ENCODE measurements at places on chromosomes 16 and 17. TPM values are rescaled to one million over a fixed set of nuclear protein-coding genes. Genes with fewer than 3 reads are reported as not detected.
A peak's percentile ranks its signal among the peaks of the same experiment; 100 is the strongest.

- DNase-seq, result no peak
These were observed 10.1 kb downstream of the MPO start for GRCh38 chr17:58270476-58271215.

GRCh38 chr16:78619811-78620210 is 520.4 kb downstream of the WWOX start:
- DNase-seq, result no peak

GRCh38 chr16:50509521-50510341 is 38.5 kb upstream of the NKD1 start:
- peak; percentile 23 for DNase-seq

DNA sequence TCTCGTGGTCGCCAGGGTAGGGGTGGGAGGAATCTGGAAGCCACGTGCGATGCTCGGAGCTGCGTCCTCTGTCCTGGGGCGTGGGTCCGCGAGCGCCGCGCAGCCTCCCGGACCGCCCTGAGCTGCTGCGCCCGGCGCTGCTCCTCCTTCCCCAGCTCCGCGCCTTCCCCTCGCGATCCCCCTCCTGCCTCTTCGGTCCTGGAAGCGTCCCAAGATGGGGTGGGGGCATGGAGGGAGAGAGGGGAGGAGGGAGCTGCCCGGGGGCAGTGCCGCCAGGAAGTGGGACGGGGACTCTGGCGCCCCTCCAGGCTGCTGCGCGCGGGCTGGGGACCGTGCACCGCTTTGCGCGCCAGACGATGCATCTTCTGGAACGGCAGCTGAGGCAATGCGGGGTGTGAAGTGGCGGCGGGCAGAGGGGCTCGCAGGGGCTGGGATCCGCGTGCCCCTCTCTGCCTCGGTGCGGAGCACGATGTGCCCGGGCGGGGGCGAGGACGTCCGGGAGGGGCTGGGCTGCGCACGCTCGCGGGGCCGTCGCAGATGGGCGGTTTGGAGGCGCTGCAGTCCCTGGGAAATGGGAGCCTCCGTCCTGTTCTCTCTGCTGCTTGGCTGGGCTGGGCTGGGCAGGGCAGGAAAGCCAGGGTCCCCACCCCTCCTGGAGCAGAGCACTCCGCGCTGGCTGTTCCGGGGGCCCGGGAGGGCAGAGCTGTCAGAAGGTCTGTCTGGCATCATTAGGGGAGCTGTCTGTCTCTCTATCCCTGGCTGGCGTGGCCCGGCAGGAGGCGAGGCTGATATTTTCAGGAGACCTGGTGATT is 388.0 kb downstream of the SEC14L1 start:
- no peak for DNase-seq

GRCh38 chr16:11428623-11428953 is 83.3 kb downstream of the RMI2 start:
- no peak for DNase-seq

- DNase-seq, result no peak
These were observed 16.9 kb upstream of the GLG1 start for GRCh38 chr16:74623839-74624235.

DNA sequence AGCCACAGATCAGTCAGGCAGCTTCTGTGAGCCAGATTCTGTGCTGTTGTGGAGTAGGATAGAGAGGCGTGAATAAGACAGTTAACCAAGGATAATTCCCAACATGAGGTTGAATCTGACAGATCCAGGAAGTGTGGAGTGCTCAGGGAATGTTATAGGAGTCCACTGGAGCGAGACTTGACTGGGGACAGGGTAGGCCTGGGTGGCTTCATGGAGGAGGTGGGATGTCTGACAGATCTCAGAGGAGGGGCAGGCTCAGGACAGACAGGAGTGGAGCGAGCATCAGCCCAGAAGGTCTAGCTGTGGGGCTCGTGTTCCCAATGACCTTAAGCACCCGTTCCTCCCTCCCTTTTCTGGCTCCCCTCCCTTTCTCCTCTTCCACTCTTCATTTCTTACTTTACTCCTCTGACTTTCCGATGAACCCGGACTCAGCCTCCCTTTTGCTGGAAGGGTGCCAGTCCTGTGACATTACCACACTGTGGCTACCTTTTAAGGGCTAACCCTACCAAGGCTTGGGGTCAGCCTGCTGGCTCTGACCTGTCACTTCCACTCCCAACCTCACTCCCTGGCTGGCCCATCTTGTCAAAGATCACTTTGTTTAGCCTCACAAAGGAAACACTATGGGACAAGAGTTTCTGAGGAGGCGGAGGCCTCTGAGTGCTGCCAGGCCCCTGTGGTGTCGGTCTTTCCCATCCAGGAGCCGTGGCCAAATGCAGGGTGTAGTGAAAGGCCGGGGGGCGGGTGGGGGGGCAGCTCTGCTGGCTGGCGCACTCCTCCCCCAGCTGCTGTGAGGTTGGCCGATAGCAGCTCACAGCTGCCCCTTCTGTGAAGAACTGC is 28.5 kb upstream of the EFCAB13 start:
- DNase-seq, result no peak

GRCh38 chr17:31387438-31387837 is 4.0 kb upstream of the RAB11FIP4 start:
- DNase-seq, result no peak

DNA sequence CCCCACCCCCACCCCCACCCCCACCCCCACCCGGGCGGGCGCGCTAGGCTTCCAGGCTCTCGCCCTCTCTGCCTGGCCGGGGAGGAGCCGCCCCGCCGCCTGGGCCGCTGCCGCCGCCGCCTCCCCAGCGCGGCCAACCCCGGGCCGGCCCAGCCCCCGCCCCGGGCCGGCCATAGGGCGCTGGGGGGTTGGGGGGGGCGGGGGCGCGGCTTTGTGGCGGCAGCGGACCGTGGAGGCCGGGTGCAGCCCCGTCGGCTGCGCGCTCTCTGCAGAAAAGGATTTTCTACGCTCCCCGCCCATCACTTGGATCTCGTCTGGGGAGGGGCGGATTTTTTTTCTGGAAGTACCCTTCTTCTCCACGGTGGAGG is 230.9 kb downstream of the MRTFB start:
- peak; percentile 71 for DNase-seq

GRCh38 chr17:29238133-29238850 is 8.4 kb upstream of the CRYBA1 start:
- DNase-seq, result peak; percentile 33

DNA sequence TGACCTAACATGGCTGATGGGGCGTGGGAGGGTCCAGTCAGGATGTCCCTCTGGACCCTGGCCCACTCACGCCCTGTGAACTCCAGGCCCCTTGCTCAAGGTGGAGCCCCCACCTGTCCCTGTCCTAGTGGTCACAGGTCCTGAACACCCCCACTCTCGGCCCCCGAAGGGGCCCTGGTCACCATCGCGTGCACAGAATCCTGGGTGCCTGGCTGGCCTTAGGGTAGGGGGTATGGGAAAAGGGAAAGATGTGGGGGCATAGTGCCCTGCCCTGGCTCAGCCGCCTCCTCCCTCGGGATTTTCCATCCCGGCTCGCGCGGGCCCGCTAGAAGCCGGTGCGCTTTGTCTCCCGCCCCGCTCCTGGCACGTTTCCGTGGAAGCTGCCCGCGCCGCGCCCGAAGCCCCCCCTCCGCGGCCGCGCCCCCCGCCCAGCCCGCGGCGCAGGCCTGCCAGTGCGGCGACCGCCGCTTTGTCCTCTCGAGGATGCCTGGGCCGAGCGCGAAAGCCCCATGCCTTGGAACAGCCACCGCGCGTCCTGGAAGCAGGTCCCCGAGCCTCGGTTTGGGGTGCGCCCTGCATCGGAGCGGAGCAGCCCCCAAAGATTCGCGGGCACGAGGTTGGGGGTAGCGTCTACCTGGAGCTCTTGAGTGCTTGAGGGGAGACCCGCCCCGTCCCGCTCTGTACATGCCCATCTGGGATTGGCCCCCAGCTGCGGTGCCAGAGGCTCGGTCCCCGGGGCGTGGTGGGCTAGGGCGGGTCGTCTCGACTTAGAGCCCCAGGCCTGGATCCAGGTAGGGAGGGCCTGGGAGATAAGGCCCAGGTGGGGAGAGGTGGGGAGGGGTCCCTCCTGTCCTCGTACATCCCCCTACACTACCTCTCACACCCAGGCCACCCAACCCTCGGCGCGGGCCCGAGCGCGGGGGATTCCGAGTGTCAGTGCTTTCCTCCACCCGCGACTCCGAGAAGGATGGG is 1.3 kb downstream of the SMPD3 start:
- DNase-seq, result no peak

GRCh38 chr16:8075271-8075670 is 515.0 kb downstream of the TMEM114 start:
- no peak for DNase-seq

DNA sequence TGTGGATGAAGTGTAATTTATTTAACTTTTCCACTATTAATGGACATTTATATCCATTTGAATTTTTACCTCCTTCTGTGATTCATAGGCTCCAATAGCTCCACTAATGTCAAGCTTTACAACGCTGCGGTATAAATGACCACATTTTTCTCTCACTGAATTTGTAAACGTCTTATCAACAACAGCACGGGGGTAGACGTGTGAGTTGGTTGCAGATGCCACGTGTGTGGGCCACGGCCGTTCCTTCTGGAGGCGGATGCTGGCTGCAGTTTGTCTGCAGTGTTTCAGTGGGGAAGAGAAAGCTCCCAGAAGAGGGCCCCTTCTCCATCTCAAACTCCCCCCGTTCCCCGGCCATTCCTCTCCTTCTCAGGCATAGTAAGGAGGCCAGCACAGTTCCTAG is 68.2 kb upstream of the XYLT1 start:
- peak; percentile 80 for DNase-seq

DNA sequence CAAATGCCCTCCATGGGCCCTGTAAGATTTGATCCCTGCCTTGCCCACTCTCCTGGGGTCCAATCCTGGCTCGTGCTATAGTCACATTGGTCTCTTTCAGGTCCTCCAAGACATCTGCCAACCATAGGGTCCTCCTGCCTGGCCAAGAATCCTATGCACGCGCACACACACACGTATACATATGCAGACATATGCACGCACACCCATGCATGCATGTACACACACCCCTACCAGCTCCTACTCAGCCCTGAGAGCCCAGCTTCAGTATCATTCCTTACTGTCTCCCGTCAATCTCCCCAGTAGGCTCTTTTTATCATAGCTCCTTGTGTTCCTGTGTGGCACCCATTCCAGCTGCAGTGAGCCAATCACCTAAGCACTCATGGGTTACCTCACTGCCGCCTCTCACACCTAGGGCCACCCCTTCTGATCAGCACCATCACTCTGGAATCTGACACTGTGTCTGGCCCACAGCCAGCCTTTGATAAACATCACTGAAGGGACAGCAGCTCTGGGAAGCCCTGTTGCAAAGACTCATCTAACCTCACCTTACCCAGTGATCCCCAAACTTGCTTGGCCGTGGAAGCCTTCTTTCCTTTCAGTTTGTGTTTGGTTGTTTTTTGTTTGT is 7.9 kb upstream of the DNAH17 start:
- no peak for DNase-seq

- DNase-seq, result peak; percentile 82
These were observed 8.2 kb downstream of the TUBG2 start for GRCh38 chr17:42667088-42667951.

DNA sequence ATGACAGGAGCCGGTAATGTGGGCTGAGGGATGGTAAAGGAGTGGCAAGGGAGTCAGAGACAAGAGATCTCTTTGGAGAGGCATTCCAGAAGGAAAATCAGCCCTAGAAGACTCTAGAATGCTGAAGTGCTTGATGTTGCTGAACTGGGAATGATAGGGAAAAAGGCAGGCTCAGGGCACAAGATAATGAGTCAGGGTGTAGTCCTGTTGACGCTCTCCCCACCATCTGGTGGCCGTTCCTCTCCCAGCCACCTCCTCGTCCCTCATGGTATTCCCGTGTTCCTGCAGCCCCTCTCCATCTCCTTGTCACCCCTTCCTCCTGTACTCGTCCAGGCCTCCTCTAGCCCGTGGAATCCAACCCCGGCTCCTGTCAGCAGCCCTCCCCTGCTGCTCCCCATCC is 11.1 kb upstream of the ALDOA start:
- DNase-seq, result no peak

DNA sequence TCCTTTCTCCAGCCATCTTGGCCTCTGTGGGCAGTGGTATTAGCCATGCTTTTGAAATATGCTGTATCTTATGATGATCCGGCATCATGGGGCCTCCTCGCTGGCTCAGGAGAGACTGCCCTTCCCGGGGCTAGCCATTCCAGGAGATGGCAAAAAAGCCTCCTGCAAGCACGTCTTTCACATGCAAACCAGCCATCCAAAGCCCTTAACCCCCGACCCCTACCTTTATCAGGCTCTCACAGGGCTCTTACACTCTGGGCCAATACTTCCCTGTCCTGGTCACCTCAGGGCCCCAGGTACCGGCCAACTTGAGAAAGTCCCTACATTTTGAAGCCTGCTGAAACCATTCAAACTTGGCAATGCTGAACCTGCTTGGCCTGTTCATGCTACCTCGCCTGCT is 36.4 kb downstream of the MYH13 start:
- no peak for DNase-seq

GRCh38 chr17:58378733-58379510 is 26.9 kb upstream of the SUPT4H1 start:
- DNase-seq, result no peak

DNA sequence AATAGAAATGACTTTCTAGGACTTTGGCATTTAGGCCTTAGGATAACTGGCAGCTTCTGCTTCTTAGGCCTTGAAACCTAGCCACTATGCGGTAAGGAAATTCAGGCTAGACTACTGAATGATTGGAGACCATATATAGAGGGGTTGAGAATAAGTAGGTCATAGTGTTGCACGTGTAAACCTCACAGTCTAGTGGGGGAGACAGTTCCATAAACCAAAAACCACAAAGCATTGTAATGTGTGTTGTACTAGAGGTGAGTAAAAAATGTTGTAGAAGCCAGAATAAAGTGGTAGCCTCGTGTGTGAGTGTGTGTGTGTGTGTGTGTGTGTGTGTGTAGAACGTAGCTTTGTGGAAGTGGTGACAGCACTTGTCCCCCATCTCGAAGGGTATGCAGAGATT is 188.5 kb downstream of the MAP2K6 start:
- no peak for DNase-seq

The FASN gene
- 280 TPM for total RNA-seq

The SLC35G6 gene
- total RNA-seq, result not detected

The ZPBP2 gene
- not detected for total RNA-seq

The HS3ST3A1 gene
- 15.5 TPM for total RNA-seq

The RAMP2 gene
- total RNA-seq, result not detected

The EPOP gene
- total RNA-seq, result 1.3 TPM

The MYLK3 gene
- total RNA-seq, result under 0.01 TPM

The CRHR1 gene
- not detected for total RNA-seq
